HepG2 (cell line): ENCODE measurements at places on chromosomes 3 and 15.

DNA sequence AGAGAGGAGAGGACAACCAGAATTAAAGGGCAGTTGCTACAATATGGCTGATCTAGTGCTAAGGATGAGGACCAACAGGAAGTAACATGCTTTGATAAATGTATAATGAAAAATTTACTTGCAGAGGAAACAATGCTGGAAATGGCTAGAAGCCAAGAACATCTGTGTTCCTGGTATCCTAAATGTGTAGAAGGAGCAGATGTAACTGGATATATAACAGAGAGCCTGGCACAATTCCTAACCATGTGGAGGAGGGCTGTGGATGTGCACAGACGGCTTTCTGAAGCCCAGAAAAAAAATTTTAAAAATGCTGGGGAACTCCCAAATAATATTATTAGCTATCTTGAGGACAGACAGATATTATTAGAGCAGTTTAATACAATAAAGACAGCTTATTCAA is 159.4 kb upstream of the GBE1 start:
- no peak for DNase-seq

DNA sequence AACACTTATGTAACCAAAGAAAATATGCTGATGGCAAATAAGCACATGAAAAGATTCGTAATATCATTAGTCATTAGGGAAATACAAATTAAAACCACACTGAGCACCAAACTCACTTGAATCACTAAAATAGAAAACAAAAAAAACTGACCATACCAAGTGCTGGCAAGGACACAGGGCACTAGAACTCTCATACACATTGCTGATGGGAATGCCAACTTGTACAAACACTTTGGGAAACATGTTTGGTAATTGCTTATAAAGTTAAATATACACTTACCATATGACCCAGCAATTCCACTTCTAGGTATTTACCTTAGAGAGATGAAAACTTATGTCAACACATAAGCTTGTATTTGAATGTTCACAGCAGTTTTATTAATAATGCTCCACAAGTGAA is 95.5 kb downstream of the TFDP2 start:
- DNase-seq, result no peak

DNA sequence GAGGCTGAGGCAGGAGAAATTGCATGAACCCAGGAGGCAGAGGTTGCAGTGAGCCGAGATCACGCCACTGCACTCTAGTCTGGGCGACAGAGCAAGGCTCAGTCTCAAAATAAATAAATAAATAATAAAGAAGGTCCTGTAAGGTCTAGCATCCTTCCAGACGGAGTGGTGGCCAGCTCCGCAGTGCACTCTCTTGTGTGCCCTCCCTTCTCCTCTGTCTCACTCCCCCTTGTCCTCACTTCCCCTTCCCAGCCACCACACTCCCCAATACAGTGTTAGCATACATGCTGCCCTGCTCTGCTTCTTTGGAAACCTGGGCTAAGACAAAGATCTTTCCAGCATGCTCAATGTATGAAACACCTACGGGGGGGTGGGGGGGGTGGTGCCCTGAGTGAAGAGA is 3.4 kb upstream of the CLN6 start:
- no peak for DNase-seq

GRCh38 chr3:85498177-85498576 is 539.4 kb downstream of the CADM2 start:
- no peak for DNase-seq

DNA sequence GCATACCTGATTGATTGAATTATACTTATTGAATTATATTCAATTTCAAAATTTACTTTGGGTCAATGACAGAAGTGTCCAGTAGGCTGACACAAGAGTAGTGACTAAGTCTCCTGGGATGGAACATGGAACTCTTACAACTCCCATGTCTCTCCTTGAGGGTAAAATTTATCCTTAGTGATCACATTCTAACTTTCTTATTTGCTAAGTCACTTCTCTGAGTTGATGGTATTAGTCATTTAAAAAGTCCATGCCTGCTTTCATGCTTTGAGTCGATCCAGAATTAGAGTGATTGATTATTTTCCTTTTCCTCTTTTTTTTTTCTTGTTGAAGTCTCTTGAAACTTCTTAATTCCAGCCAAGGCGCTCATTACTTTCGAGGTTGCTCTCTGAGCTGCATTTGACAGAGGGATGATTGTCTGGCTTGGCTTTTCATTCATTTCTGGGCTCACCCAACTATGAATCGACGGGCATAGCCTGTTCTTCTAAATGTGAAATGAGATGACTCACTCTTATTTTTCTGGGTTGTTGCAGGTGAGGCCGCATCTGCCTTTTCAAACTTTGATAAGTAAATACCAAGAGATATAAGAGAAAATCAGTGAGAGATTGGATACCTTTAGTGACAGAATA is 34.9 kb downstream of the LRRC3B start:
- no peak for DNase-seq

GRCh38 chr3:71725271-71725991 is at the start of gene EIF4E3:
EIF4E3 (minus strand) TSS chr3:71725402; CDS start chr3:71725367, 35 bp downstream.
- DNase-seq, result no peak

DNA sequence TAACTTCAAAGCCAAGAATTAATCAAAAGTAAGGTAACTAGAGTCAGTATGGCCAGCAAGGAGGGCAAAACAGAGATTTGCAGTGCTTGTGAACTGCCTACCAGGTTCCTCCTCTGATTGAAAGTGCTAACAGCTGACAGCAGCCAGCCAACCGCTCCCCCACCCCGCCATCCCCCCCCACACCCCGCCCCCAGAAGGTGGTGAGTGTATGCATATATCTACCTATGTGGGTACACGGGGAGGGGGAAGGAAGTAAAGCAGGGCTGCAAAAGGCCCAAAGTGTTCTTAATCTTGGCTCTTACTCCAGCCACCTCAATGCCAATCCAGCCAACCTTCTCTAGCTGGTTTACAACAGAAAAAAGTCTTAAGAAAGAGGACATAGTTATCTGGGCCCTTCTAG is 50.7 kb downstream of the RAF1 start:
- DNase-seq, result no peak
